ENCODE measurements at places on chromosomes 1 and 21.

DNA sequence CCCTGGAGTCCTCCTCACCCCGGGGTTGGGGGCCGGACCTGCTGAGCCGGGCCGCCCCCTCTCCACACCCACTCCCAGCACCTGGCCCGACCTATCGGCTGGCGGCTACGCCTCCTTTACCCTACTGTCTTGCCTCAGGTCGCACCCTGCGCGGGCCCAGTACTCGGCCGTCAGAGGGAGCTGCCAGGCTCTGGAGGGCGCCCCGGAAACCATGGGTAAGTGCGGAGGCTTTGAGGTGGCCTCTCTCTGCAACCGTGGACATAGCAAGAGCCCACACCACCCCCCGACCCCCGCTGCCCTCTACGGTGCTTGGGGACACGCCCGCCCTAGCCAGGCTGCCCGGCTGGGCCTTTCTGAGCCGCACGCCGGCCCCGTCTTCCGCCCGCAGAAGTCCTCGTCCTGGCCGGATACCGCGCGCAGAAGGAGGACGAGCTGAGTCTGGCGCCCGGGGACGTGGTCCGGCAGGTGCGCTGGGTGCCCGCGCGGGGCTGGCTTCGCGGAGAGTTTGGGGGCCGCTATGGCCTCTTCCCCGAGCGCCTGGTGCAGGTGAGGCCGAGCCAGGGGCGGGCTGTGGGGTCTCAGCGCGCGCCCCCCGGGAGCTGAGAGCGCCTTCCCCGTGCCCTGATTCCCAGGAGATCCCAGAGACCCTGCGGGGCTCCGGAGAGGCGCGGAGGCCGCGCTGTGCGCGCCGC is at the start of gene SH3D21:
Gene SH3D21 (plus strand): TSS at position 159 of the 692 bp plus-strand sequence. CDS start 53 bp downstream, at position 212.
- DNase-seq: peak; percentile 36

DNA sequence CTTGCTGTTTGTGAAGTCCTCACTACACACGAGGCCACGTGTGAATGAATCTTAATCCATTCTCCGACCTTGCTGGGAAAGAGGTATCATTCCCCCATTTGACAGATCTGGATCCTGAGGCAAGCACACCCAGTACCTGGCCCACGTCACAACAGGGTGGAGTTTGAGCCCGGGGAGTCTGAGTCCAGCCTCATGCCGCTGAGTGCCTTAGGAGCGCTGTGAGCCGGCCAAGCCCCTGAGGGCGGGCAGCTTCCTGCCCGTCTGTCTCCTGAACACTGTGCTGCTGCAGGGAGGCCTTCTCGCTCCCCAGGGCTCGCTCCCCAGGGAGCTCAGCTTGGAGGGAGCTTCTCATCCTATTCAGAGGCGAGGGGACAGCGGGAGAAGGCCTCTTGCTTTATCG is 29.7 kb downstream of the SLC45A1 start:
- no peak for DNase-seq

DNA sequence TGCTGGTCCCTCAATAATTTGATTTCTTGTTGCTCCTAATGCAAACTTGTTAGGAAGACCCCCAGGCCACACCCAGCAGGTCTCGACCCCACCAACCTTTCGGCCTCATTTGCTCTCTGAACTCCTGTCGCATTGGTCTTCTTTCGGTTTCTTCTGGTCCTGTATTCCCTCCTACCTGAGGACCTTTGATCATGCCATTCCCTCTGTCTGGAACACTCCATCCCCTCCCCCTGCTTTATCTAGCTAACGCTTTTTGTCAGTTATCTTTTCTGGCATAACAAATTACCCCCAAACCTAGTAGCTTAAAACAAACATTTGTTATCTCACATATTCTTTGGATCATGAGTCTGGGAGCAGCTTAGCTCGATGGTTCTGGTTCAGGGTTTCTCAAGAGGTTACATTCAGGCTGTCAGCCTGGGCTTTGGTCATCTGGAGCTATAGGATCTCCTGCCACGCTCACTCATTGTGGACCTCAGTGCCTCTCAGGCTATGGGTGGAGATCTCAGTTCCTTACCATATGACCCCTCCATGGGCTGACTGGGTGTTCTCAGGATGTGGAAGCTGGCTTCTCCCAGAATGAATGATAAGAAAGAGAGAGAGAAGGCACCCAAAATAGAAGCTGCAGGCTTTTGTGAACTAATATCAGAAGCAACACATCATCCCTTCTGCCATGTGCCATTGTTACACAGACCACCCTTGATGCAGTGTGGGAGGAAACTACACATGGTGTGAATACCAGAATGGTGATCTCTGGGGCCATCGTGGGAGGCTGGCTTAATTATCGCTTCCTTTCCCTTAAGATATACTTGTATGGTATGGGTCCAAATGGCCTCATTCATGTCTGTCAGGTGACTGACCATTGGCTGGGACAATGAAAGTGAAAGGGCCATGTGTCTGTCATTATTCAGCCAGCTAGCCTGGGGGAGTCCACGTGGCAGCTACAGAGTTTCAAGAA is 29.1 kb upstream of the BCAR3 start:
- no peak for DNase-seq

DNA sequence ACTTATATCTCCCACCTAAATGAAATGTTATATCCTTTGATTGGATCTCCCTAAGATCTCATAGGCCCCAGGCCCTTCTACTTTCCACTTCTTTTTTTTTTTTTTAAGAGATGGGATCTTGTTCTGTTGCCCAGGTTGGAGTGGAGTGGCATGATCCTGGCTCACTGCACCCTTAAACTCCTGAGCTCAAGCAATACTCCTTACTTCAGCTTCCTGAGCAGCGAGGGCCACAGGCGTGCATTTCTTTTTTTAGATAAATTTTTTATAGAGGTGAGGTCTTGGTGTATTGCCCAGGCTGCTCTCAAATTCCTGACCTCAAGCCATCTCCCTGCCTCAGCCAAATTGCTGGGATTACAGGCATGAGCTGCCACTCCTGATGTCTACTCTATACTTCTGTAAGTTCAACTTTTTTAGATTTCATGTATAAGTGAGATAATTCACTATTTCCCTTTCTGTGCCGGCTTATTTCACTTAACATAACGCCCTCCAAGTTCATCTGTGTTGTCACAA is 987.5 kb upstream of the NCAM2 start:
- no peak for DNase-seq

DNA sequence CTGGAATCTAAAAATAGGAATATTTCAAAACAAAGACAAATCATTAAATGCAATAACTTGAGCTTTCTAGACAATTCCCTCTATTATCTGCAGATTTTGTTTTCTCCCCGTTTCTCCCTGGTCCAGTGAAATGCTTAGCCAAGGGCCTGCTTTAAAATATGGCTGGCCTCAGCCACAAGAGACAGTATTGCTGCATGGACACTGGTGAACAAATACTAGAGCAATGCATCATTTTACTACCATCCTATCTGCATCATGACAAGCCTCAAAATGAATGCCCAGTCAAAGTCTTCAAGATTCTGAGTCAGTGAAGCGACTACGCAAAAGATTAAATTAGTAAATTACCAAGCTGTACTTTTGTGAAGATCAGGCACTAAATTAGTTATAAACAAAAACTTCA is 80.5 kb downstream of the ENAH start:
- DNase-seq: no peak

- DNase-seq: no peak
Observed at GRCh38 chr1:159932296-159933285, 7.3 kb upstream of the TAGLN2 start.

DNA sequence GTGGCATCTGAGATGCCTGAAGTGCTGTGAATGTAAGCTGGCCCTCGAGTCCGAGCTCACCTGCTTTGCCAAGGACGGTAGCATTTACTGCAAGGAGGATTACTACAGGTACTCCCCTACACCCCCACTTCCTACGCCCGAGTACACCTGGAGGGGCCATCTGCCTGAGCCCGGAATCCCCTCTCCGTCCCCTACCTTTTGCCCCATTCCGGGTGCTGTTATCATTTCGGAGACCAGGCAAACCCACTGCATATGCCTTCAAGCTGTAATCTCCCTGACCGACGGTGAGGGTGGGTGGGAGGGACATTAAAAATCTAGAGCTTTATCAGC is 2.9 kb downstream of the LHX9 start:
- no peak for DNase-seq

- DNase-seq: no peak
Observed at GRCh38 chr21:18782721-18783120, 379.1 kb upstream of the TMPRSS15 start.

DNA sequence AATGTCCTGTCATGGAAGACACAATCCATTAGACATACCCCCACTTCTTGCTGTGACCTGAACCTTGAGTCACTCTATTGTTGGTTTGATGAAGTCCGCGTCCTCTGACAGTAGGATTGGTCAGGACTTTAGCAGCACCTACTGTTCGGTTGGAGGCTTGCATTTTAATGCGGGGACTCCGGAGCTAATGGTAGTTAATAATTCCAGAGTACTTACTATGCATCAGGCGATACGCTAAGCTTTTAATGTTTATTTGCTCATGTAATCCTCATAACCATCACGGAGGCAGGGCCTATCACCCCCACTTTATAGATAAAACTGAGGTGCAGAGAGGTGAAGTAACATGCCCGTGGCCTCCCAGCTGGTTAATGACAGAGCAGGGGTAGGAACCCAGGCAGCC is 7.9 kb upstream of the ELF3 start:
- DNase-seq: no peak

GRCh38 chr1:59179673-59180072 is 117.2 kb upstream of the FGGY start:
- no peak for DNase-seq

Data from activated gamma-delta T cell treated with Interleukin-2 at 50 U/mL for 16 hours (primary cell).